CD4-positive, alpha-beta T cell (primary cell): ENCODE measurements at places on chromosomes 4 and X. TPM values are rescaled to one million over a fixed set of nuclear protein-coding genes. Genes with fewer than 3 reads are reported as not detected.
A peak's percentile ranks its signal among the peaks of the same experiment; 100 is the strongest.

USP17L28 gene
- total RNA-seq: not detected

SLC34A2 gene
- not detected for total RNA-seq

ADGRG4 gene
- total RNA-seq: not detected

DNA sequence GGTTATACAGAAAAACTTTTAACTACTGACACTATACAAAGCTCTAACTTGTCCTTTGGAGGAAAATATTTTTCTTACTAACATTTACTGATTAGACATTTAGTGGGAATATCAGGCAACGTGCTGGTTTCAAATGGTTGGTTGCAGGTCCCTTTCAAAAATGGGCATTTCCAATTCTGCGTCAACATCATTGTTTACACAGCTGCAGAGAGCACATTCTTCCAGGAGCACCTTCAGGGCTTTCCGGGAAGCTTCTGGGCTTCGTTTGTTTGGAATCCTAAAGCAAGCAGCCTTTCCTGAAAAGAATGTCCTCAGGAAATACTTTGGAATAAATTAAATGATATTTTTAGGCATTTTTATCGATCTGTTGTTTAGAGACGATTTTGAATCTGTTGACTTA is 289.7 kb downstream of the TRIML1 start:
- no peaks in the 10 kb centered on the region for H3K36me3 ChIP-seq
- no peak overlapping the region for H3K4me3 ChIP-seq
- H3K4me1 ChIP-seq: no peaks in the 10 kb centered on the region
- no peak for DNase-seq
- no peak overlapping the region for H3K27ac ChIP-seq

GRCh38 chrX:154369449-154370299 is 4.8 kb downstream of the FLNA start:
- peak overlapping the region; percentile 96 for H3K27ac ChIP-seq
- peaks cover 66% of the 10 kb centered on the region for H3K4me1 ChIP-seq
- peak; percentile 71 for DNase-seq

- H3K27me3 ChIP-seq: peaks cover 85% of the 10 kb centered on the region
- peaks cover 4% of the 10 kb centered on the region for H3K4me1 ChIP-seq
- H3K36me3 ChIP-seq: no peaks in the 10 kb centered on the region
- no peak for DNase-seq
- H3K4me3 ChIP-seq: no peak overlapping the region
Observed at GRCh38 chr4:185016946-185017758, 1.1 kb upstream of the HELT start.
